ENCODE measurements at places on chromosomes 4 and X.

DNA sequence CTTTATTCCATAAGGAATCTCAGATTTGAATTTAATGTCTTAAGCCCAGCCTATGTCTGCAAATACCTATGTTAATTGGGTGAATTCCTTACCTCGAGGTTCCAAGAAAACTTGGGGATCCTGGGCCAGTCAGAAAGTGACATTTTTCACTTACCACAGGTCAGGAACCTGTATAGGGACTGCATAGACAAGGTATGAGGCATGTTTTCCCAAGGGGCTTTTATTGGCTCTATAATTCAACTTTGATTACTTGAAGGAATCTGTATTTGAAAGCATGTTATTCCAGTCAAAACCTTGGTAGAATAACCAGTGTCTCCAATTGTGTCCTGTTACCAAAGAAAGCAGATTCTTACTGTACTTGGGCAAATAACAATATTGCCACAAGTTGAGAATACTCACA, 8.5 kb upstream of the MPP1 start:
- DNase-seq, result no peak

- DNase-seq, result no peak
Observed at GRCh38 chr4:79015411-79015810, 76.2 kb upstream of the PAQR3 start.

DNA sequence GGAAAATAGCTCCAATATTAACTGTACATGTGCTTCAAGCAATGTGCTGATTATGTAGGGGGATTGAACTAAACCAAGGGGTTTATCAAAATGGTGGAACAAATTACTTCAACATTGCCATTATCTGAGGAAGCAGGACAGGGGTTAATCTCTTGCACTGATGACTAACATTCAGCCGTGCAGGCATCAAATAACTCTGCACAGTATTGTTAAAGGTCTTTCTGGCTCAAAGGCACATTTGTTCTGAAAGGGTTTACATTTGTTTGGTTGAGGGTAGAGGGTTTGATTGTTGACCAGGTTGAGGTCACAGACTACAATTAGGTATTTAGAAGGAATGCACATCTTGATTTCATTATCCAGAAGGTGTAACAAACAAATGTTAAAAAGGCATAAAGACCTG, 32.2 kb upstream of the CCSER1 start:
- DNase-seq, result no peak

GRCh38 chr4:138407329-138407728, 165.2 kb upstream of the SLC7A11 start:
- no peak for DNase-seq

- DNase-seq, result no peak
Observed at GRCh38 chrX:112137276-112137675, 54.7 kb upstream of the TRPC5 start.

GRCh38 chr4:152539556-152540292, 3.8 kb upstream of the FBXW7 start:
- no peak for DNase-seq

DNA sequence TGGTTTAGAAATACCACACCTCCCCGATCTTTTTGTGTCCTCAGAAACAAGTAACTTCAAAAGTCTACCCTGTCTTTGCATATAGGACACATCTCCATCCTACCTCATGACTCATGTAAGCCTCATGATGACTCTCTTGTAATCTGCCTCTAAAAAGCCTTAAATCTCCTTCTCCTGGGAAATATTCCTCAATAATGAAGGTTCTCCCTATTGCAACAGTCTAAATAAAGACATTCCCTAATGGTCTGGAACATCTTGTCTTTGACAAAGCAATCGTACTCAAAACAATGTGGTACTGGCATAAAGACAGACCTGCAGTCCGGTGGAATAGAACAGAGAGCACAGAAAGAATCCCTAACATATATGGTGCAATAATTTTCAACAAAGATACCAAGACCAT, 257.7 kb downstream of the OPHN1 start:
- no peak for DNase-seq

DNA sequence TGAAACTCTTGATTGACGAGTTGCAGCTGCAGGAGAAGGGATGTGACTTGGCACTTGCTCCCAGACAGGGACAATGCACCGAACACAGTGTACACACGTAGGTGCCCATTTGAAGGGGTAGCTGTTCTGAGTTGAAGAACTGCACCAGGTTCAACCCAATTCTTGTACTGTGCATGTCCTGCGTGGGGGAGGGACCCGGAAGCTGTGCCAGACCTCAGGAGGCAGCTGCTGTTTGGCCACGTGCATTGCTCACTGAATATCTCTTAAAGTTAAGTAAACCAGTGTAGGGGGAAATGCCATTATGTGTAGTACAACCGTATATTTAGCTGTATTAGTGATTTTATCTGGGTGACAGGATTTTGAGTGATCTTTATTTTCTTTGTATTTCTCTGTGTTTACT, 12.0 kb upstream of the RBBP7 start:
- no peak for DNase-seq

DNA sequence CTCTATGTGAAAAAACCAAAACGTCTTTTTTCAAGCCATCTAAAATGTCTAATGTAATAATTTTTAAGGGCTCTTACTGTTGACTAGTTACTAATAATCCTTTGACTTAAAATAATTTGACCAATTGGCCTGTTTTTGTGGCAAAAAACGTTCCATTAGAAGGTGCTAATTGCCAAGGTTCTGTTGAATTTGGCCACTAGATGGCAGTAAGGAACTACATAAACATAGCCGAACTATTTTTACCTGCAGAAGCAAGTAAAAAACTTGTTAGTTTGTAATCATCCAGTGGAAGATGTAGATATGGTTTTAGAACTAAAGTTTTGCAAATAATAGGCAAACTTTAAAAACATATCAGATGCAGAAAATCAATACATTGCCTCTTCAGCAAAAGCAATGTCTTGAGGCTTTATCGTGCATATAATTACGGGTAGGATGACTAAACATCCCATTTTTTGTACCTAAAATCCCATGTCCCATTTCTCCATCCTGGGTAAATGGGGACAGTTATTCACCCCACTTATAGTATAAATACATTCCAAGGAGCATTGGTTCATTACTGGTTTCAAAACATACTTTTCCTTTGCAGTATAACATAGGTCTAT, 57.6 kb downstream of the PROM1 start:
- no peak for DNase-seq

GRCh38 chrX:16653424-16653823, 3.5 kb downstream of the S100G start:
- no peak for DNase-seq

GRCh38 chrX:54473993-54474859, 21.8 kb downstream of the FGD1 start:
- no peak for DNase-seq

DNA sequence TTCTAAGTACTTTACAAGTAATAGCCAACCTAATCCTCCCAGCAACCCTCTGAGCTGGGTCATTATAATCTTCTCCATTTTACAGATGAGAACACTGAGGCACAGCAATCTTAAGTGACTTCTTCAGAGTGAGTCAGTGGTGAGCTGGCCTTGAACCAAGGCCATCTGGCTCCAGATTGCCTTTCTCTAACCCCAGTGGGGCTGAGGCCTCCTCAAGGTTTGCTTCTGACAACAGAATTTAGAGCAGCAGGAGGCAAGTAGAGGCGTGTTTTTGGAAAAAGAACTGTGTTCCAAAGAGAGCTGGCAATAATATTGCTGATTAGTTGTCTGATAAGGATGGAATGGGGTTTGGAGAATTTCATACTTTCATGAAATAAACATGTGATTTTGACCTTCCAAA, 41.2 kb downstream of the PIR start:
- DNase-seq, result no peak

- no peak for DNase-seq
Observed at GRCh38 chr4:158282252-158282651, 72.0 kb downstream of the TMEM144 start.

GRCh38 chrX:48532161-48532560, 7.4 kb upstream of the TBC1D25 start:
- DNase-seq, result no peak

- DNase-seq, result no peak
Observed at GRCh38 chrX:41474726-41475100, 27.6 kb downstream of the NYX start.

DNA sequence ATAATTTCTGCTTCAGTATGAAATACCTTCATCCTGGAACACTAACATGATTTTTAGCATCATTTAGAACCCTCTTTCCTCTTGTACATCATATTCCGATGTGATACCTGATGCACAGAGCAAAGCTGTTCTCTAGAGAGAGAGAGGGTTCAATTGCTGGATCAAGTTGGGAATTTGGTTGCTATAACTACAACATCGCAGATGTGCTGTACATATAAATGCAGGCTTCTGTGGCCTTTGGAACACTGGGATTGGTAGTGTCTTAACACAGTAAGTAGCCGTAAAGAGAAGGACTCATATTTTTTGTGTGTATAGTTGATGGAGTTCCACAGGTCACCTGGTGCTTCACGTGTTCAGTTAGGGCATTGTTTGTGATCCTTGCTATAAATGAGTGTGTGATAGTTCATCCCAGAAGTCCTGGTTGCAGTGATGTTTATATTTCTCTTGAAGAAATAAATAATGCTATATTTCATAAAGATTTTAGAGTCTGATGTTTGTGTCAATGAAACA, 119.2 kb downstream of the RAPGEF2 start:
- no peak for DNase-seq

Data from stimulated activated CD8-positive, alpha-beta memory T cell treated with anti-CD3 and anti-CD28 coated beads, Interleukin-7, amount 100 ng/mL, for 1 hour (primary cell).